ENCODE measurements at places on chromosomes 6 and 20. TPM values are rescaled to one million over a fixed set of nuclear protein-coding genes. Genes with fewer than 3 reads are reported as not detected.

PCIF1 gene
- total RNA-seq: 16.1 TPM

CALHM4 gene
- 0.87 TPM for total RNA-seq

PABPC1L gene
- 3.4 TPM for total RNA-seq

NFATC2 gene
- total RNA-seq: 10.7 TPM
